Vagina (tissue), 2 donors: ENCODE measurements at places on chromosomes 16 and 17. TPM values are rescaled to one million over a fixed set of nuclear protein-coding genes. Genes with fewer than 3 reads are reported as not detected.

GRCh38 chr17:82889496-82890338, 49.9 kb upstream of the ZNF750 start:
- no peak for DNase-seq

BANP gene
- 44.0 TPM for total RNA-seq

RAB37 gene
- 7.1 TPM for total RNA-seq

- no peak for DNase-seq
Measured at GRCh38 chr17:13182450-13182849, 164.6 kb upstream of the ELAC2 start.

PHAF1 gene
- total RNA-seq, result 23.3 TPM

GRCh38 chr17:76090517-76091129, 11.6 kb downstream of the ZACN start:
- DNase-seq, result no peak

KCNH4 gene
- not detected for total RNA-seq

- no peak for DNase-seq
Measured at GRCh38 chr17:7407082-7407481, 563 bp upstream of the NLGN2 start.

GRCh38 chr17:77961741-77962140, 3.2 kb downstream of the TNRC6C start:
- DNase-seq, result no peak

- no peak for DNase-seq
Measured at GRCh38 chr16:84593825-84594724, 23.8 kb downstream of the COTL1 start.

GRCh38 chr17:71349908-71350600, 770.8 kb upstream of the SOX9 start:
- DNase-seq, result no peak

DNA sequence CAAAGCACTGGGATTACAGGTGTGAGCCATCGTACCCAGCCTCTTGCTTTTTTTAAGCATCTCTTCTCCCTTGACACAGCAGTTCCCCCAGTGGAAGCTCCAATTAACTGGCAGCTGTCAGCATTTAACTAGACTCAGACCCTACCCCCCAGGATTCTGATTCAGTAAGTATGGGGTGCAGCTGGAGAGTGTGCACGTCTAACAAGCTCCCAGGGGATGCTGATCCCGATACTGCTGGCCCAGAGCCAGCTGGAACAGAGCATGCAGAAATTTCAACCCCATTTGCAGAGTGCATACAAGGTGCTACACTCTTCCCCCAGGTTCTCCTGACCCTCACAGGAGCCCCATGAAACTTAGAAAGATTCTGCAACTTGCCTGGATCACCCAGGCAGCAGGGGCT, 27.7 kb upstream of the BCO1 start:
- no peak for DNase-seq

DNA sequence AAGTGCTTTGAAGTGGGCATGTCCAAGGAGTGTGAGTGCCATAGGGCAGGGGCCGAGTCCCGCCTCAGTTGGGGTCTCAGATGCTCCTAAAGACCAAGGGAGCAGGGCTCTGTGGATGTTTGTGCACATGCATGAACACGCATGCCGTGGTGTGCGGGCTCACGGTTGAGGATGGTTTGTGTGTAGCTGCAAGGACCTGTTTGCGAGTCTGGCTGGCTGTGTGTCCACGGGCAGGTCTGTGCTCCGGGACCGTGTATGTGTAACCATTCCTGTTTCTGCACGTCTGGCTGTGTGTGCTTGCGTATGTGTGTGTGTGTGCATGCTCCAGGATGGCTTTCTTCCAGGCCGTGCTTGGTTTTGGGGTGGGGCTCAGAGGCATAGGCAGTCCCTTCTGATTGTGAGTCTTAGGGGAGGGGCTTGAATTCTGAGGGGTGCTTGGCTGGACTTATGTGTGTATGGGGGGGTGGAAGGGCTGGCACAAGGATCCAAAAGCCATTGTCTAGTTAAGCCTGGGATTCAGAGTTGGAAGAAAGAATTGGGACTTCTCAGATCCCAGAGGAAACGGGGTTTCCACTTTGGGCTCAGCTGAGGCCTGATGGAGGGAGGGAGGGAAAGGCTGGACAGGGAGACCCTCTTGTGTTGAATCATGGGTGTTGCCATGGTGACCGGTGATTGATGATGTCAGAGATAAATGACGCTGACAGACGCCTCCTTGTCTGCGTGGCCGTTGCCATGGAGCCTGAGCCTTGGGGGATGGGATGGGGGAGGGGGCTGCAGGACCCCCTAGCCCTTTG, 14.4 kb downstream of the GJD3 start:
- DNase-seq, result no peak

GRIN2A gene
- 1.5 TPM for total RNA-seq

SLC47A1 gene
- 29.7 TPM for total RNA-seq

DNA sequence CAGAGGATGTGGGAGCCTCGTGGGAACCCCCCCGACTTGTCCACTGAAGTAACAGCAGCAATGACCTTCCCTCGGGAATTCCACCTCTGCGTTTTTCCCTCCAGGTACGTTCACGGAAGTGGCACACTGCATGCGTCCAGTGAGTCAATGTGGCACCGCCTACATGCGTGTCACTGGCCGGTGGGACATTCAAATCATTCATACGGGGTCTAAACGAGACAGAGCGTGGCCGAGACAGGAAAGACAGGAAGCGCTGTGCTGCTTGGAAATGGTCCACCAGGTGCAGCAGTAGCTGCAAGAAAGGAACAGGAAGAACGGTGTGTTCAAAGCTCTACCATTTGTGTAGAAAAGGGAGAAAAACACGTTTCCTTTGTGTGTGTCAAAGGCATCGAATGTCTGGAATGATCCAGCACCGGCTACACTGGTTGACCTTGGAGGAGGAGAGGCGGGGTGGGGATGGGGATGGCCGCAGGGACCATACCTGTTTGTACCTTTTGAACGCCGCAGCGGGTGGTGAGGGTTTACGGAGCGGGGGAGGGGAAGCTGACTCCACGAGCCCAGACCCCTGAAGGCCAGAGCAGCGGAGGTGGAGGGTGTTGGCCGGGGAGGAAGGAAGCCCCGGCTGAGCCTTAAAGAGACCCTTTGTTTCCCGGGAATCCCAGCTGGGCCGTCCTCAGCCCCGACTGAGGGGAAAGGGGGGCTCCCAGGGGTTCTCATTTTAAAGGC, 1.7 kb upstream of the PGAP6 start:
- no peak for DNase-seq

- DNase-seq, result no peak
Measured at GRCh38 chr16:50038286-50038685, 13.3 kb downstream of the CNEP1R1 start.

LRRC75A gene
- total RNA-seq, result 1.7 TPM

GRCh38 chr16:68117884-68118283, 32.7 kb downstream of the NFATC3 start:
- no peak for DNase-seq

GRCh38 chr17:42944211-42944610, 20.0 kb downstream of the AARSD1 start:
- no peak for DNase-seq

GRCh38 chr16:66189951-66190350, 176.5 kb upstream of the CDH5 start:
- DNase-seq, result peak; percentile 10

MXRA7 gene
- total RNA-seq, result 114 TPM

GRCh38 chr17:44049294-44050060, 17.0 kb downstream of the LSM12 start:
- no peak for DNase-seq

- no peak for DNase-seq
Measured at GRCh38 chr17:5241861-5242671, 7.4 kb upstream of the SCIMP start.

GRCh38 chr17:81987161-81987770, 9.8 kb downstream of the ASPSCR1 start:
- DNase-seq, result no peak

SLC47A2 gene
- 0.74 TPM for total RNA-seq

DNA sequence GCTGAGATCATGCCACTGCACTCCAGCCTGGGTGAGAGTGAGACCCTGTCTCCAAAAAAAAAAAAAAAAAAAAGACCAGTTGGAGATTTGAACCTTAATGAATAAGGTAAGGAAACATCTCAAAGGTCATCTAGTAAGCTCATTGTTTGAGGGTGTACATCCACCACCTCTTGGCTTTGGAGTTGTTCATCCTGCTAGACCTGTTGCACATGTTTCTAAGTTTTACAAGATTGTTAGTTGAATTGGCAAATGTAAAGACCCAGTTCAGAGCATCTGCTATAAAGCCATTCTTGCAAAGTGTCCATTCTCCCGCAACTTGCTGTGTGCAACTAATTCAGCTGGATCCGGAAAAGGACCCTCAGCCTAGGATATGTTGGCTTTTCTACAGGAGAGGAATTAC, 1.5 kb downstream of the PSMD7 start:
- DNase-seq, result no peak

DNA sequence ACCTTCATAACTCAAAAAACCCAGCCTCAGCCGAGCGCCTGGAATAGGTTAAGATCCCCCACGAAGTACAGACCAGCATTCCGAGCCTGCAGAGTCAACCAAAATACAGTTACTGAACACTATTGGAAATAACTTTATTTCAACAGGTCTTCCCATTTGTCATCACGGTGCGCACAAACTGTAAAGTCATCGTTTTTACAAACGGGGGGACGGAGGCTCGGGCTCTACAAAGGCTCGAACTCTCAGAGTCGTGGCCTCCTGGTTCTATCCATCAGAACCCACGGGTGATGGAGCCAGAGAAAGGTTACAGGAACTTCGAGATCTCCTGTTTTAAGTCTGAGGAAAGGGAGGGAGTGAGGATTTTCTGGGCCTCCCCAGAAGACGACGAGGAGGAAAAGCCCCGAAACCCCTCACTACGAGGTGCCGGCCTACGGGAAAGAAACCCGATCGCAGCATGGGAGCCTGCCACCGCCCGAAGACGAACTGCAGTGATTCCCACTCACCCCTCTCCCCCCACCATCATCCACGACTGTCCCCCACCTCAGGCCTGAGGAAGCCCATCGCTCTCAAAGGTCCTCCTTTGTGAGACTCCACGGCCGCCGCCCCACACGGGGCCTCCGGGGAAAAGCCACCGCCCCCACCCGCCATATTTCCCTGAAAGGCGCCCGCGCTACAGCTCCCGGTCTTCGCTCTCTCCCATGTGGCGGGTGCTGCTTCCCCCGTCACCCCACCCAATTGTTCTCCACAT, 917 bp downstream of the YWHAE start:
- DNase-seq, result no peak

PIRT gene
- 6.4 TPM for total RNA-seq

C16orf96 gene
- total RNA-seq, result not detected

CDR2L gene
- 13.5 TPM for total RNA-seq

KRTAP4-1 gene
- not detected for total RNA-seq

GRCh38 chr17:51170736-51171135, 4.5 kb downstream of the NME2 start:
- DNase-seq, result no peak

ACSM2A gene
- not detected for total RNA-seq

- DNase-seq, result no peak
Measured at GRCh38 chr16:71536752-71537499, 10.7 kb downstream of the CHST4 start.

DNA sequence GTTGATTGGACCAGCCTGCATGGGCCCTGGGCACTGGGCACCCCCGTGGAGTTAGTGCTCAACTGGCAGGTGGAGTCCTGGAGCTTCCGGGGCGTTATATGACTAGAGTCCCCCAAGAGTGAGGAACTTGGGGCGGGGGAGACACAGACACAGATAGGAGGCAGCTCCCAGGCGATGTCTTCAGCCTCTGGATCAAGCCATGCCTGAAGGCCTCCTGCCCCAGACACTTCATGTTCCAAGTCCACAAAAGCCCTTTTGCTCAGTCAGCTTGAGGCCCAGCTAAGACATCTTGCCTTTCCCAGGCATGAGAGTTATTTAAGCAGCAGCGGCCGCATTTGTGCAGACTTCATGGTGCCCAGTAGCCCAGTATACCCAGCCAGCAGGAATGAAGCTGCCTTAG, 136.6 kb upstream of the CIBAR2 start:
- no peak for DNase-seq

- no peak for DNase-seq
Measured at GRCh38 chr17:79576333-79576732, 34.5 kb downstream of the RBFOX3 start.

PRKAR1A gene
- 186 TPM for total RNA-seq
